Esophagus muscularis mucosa (tissue), 4 donors: ENCODE measurements at places on chromosomes 4 and X. TPM values are rescaled to one million over a fixed set of nuclear protein-coding genes. Genes with fewer than 3 reads are reported as not detected.

PDE6B gene
- 5.8 TPM for total RNA-seq

SPP1 gene
- 45.4 TPM for total RNA-seq

AMER1 gene
- total RNA-seq: 8.3 TPM

GLRB gene
- 2.0 TPM for total RNA-seq

SSX4 gene
- total RNA-seq: not detected

PRR32 gene
- not detected for total RNA-seq

SHISA3 gene
- total RNA-seq: 9.1 TPM

ENAM gene
- not detected for total RNA-seq

GRCh38 chr4:83369831-83370639 lies 35.4 kb upstream of the HPSE start:
- H3K4me3 ChIP-seq: no peak overlapping the region
- H3K4me1 ChIP-seq: no peaks in the 10 kb centered on the region
- H3K27ac ChIP-seq: no peak overlapping the region
- no peaks in the 10 kb centered on the region for H3K36me3 ChIP-seq

DNA sequence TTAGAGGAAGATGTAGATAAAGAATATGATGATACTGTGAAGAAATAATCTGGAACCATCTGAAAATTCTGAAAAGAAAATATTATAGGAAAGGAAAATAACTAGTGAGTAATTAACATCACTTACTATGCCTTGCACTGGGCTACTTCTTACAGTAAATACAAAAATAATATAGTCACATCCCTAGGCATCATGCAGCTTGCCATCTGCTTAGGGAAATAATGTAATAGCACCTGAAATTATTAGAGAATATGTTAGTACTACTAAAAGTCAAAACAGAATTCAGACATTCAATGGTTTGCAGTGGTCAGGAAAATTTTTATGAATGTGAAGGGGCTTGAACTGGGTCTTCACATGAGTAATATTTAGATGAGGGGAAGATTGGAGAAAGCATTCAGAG lies 272.2 kb upstream of the EMCN start:
- H3K27ac ChIP-seq: no peak overlapping the region
- no peaks in the 10 kb centered on the region for H3K4me1 ChIP-seq
- no peak overlapping the region for H3K4me3 ChIP-seq
- no peaks in the 10 kb centered on the region for H3K27me3 ChIP-seq

- H3K4me1 ChIP-seq: no peaks in the 10 kb centered on the region
- H3K36me3 ChIP-seq: no peaks in the 10 kb centered on the region
- H3K4me3 ChIP-seq: no peak overlapping the region
- no peak for DNase-seq
- no peak overlapping the region for H3K27ac ChIP-seq
Observed at GRCh38 chr4:44652002-44652401, 577 bp upstream of the YIPF7 start.

- H3K27ac ChIP-seq: no peak overlapping the region
- no peaks in the 10 kb centered on the region for H3K4me1 ChIP-seq
- no peak overlapping the region for H3K4me3 ChIP-seq
- H3K36me3 ChIP-seq: no peaks in the 10 kb centered on the region
Observed at GRCh38 chr4:113718252-113718651, 43.3 kb downstream of the CAMK2D start.

DNA sequence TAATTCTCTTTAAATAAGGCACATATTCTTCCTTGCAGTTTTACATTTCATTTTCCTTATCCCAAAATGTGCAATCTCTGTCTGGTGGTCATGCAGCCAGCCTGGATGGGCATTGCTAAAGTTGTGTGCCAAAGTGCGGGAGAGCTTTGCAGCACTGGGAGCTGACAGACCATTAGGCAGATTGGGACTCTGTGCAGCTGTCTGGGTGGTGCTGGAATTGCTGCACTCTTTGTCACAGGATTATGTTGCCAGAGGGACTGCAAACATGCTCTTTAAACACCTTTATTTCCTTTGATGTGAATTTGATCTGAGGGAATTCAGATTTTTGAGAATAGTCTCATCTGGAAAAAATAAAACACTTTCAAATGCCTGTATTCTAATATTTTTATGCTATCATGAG lies 956.2 kb upstream of the DIAPH2 start:
- no peak for DNase-seq
- no peaks in the 10 kb centered on the region for H3K27me3 ChIP-seq
- H3K4me1 ChIP-seq: no peaks in the 10 kb centered on the region
- H3K4me3 ChIP-seq: no peak overlapping the region

DNA sequence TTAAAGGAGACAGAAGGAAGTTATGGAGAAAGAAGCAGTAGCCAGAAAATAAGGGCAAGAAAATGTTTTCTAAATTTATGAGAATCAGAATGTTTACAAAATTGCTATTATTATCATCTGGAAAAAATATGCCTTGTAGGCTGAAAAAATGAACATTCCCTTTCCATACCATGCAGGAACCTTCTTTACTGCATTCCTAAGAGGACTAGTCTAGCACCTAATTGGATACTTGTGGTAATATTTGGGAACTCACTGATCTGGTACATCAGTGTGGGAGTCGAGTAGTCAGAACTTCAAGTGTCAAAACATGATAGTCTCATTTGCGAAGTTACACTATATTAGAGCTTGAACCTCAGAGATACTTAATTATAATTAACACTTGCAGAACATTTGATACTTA lies 51.9 kb downstream of the TET2 start:
- DNase-seq: no peak
- H3K4me1 ChIP-seq: peaks cover 10% of the 10 kb centered on the region
- H3K36me3 ChIP-seq: no peaks in the 10 kb centered on the region
- no peaks in the 10 kb centered on the region for H3K27me3 ChIP-seq
- no peak overlapping the region for H3K27ac ChIP-seq
- no peak overlapping the region for H3K4me3 ChIP-seq

DNA sequence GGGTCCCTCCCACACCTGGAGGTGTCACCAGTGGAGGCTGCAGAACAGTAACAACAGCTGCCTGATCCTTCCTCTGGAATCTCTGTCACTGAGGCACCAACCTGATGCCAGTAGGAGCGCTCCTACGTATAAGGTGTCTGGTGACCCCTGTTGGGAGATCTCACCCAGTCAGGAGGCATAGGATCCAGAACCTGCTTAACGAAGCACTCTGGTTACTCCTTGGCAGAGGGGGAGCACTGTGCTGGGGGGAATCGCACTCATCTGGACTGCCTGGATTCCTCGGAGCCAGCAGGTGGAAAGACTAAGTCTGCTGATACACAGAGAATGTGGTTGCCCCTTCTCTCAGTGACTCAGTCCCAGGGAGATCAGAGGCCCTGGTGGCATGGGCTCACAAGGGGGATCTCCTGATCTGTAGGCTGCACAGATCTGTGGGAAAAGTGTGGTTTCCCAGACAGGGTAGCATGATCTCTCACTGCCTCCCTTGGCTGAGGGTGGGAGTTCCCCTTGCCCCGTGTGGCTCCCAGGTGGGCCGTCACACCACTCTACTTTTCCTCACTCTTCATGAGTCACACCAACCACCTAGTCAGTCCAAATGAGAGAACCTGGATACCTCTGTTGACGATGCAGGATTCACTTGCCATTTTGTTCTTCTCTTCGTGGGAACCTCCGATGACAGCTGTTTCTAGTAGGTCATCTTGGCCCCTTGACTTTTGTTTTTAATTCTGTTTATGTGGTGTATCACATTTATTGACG lies 305.9 kb downstream of the IDS start:
- H3K4me1 ChIP-seq: no peaks in the 10 kb centered on the region
- no peak for DNase-seq
- no peak overlapping the region for H3K27ac ChIP-seq
- no peaks in the 10 kb centered on the region for H3K36me3 ChIP-seq
- no peaks in the 10 kb centered on the region for H3K27me3 ChIP-seq

- H3K4me3 ChIP-seq: no peak overlapping the region
- H3K27me3 ChIP-seq: no peaks in the 10 kb centered on the region
Observed at GRCh38 chr4:17168571-17168970, 270.1 kb upstream of the LDB2 start.

GRCh38 chr4:133623847-133624246 lies 474.8 kb downstream of the PCDH10 start:
- H3K27ac ChIP-seq: no peak overlapping the region
- H3K4me1 ChIP-seq: no peaks in the 10 kb centered on the region
- DNase-seq: no peak
- H3K27me3 ChIP-seq: no peaks in the 10 kb centered on the region

DNA sequence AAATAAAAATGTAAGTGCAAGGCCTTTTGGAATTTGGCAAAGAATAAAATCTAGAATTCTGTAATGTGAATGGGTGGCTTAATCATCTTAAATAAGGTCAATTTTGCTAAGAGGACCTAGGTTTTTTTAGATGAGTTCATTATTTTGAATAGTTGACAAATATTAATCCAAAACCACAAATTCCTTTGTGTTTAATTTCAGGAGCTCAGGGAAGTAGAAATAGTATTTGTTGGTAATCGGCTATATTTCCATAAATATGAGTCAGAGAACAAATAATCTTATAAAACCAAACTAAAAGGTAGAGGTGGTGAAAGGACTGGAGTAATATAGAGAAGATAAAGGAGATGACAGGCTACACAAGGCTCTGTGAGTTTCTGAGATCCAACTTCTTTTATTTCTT lies 190.4 kb upstream of the TLL1 start:
- no peak overlapping the region for H3K27ac ChIP-seq
- no peaks in the 10 kb centered on the region for H3K27me3 ChIP-seq
- H3K4me3 ChIP-seq: no peak overlapping the region
- no peaks in the 10 kb centered on the region for H3K36me3 ChIP-seq
- peaks cover 6% of the 10 kb centered on the region for H3K4me1 ChIP-seq

DNA sequence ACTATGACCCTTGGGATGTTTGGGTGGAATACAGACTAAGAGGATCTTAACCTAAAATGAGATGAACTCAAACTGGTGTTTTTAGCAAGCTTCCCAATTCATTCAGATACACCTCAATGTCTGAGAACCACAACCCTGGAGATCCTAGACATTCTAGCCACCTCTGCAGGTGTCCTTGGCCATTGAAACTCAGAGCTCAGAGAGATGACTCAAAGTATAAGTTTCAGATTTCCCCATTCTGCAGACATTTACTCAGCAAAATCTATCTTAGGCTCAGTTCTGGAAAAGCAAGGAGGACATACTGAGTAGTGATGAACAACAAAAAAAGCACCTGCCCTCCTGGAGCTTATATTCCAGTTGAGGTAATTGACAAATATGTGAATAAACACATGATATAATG lies 47.8 kb downstream of the COMMD8 start:
- H3K4me1 ChIP-seq: no peaks in the 10 kb centered on the region
- no peaks in the 10 kb centered on the region for H3K27me3 ChIP-seq
- no peak for DNase-seq
- H3K27ac ChIP-seq: no peak overlapping the region
- H3K36me3 ChIP-seq: no peaks in the 10 kb centered on the region

DNA sequence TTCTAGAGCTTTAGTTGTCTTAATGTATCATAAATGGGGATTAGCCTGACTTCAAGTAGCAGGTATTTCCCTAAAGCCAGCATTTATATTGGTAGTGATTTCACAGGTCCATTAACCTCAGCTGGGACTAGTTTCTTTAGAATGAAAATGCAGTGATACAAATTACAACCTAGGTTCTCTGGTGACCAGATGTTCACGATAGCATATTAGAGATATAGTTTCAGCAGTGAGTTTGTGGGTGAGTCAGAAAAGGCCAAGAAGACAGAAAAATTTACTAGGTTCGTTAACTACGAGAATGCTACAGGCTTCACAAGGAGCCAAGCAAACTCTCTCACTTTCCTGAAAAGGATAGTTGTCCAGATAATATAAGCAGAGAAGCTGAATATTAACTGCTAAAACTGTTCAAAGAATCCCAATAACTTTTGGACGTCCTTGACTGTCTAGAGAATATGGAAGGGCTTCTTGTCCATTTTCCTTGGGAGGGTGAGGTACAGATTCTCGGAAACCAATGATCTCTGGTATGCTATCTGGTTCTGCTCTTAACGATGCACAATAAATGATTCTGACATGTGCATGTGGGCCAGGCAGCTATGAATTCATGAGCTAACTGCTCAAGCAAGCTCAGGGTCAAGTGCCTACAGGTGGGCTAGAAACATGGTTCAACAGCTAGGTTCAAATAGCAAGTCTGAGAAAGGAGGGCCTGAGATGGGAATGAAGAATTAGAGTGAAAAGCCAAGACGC lies 6.0 kb upstream of the SPCS3 start:
- no peaks in the 10 kb centered on the region for H3K36me3 ChIP-seq
- H3K27ac ChIP-seq: no peak overlapping the region
- DNase-seq: no peak
- no peak overlapping the region for H3K4me3 ChIP-seq

DNA sequence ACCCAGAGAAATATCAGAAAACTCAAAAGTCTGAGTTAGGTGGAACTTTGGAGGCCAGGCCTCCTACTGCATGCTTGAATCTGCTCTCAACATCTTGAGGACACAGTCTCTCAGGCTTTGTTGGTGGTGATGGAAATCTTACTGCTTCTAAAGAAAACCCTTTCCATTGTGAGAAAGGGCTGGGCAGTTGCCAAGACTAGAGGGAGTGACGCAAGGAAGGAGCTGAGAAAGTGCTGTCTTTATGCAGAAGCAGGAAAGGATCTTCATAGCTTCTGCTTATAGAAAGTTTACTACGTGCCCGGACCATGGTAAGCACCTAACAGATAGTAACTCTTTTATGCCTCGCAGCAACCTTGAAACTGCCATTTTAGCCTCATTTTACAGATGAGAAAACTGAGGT lies 2.4 kb upstream of the CRMP1 start:
- H3K4me3 ChIP-seq: no peak overlapping the region
- H3K4me1 ChIP-seq: peaks cover 18% of the 10 kb centered on the region
- H3K27ac ChIP-seq: no peak overlapping the region
- DNase-seq: no peak
- H3K27me3 ChIP-seq: peaks cover 97% of the 10 kb centered on the region
